ENCODE measurements at places on chromosomes 3 and 15.

- no peak for DNase-seq
Observed at GRCh38 chr3:2458816-2459215, 360.1 kb downstream of the CNTN4 start.

GRCh38 chr3:27720899-27721716, 1.0 kb downstream of the EOMES start:
- DNase-seq, result no peak

- DNase-seq, result no peak
Observed at GRCh38 chr15:93452537-93453211, 363.7 kb upstream of the RGMA start.

GRCh38 chr15:26722621-26723160, 50.2 kb downstream of the GABRB3 start:
- no peak for DNase-seq

DNA sequence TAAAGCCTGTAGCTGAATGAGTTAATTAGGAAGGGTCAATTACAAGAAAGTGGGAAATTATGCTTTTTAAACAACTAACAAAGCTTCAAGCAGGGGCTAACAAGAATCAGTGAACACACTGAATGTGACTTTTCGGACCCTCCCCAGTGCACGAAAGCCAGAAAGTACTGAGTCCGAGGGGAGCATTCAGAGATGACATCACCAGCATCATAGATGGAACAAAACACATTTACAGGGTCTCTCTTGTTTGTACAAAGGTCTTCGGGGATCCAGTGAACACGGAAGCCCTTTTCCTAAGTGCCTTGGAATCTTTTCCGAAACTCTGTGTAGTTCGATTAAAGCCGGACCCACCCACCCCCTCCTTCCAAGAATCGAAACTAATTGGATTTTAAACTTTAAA, 829 bp downstream of the DCP1A start:
- DNase-seq, result peak; percentile 47

DNA sequence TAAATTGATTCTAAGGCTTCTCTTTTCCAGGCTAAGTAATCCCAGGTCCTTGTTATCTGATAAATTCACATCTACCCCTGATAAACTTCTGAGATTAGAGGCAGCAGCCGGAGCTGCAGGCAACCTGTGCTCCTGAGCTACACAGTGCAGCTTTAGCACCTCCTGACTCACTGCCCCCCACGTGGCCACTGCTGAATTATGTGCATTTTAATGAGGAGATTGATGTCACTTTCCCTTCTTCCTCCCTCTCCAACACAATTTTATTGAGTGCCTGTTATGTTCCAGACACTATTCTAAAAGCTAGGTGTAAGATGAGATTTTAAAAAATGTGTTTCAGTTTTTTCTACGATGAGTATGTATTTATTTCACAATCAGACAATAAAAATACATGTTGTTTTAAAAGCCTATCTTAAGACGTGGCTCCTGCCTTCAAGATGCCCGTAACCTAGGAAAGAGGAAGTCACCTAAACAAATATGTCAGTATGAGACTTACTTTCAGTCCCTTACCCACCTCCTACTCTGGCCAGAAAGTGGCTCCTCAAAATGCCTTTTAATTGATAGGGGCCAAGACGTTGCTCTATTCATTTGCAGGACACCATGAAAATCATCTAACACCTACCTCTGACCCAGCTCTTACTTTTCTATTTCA, 161.5 kb upstream of the PFN2 start:
- DNase-seq, result no peak

- no peak for DNase-seq
Observed at GRCh38 chr3:53049987-53050386, 4.1 kb upstream of the SFMBT1 start.

GRCh38 chr3:156814295-156814694, 11.9 kb upstream of the LEKR1 start:
- no peak for DNase-seq

GRCh38 chr3:169350228-169350627, 313.3 kb downstream of the MECOM start:
- no peak for DNase-seq

DNA sequence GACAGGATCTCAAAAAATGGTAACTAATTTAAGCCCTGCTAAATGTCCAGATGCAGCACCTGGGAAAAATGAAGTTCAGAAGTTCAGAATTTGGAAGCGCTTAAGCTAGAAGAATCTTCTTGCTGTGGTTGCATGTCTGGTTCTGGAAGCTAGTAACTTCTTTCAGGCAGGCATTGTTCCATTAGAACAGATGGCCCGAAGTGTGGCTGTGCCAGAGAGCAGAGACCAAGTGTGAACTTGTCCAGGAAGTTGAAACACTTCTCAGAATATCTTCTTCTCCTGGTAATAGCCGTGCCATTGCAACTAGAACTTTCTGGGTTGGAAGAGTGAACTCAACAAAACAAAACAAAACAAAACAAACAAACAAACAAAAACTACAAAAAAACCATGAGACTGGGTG, 80.0 kb downstream of the MITF start:
- DNase-seq, result no peak

DNA sequence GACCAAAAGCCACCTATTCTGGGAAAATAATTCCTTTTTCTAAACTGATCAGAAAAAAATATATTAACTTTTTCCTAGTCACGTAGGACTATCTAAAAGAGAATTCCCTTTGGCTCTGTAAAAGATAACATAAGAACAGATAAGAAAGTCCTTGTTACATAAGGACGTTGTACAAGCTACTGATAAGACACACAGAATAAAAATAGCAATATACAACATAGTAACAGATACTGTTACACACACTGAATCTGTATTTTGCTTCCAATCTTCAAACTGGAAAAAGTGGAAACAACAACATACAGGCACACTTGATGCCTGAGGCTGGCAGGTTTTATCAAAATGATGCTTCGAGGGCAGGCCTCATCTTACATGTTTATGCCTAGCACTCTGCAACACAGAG, 59.8 kb downstream of the SNX4 start:
- no peak for DNase-seq

GRCh38 chr3:130834476-130834875, 59.4 kb upstream of the ATP2C1 start:
- DNase-seq, result no peak

Measured in suppressor macrophage treated with lipopolysaccharide for 1 hour (primary cell).